ENCODE measurements at places on chromosomes 11 and 22.

GRCh38 chr22:27879923-27880322 is 39.1 kb downstream of the PITPNB start:
- peak; percentile 48 for DNase-seq

- DNase-seq: no peak
Measured at GRCh38 chr11:28636566-28636965, 528.4 kb downstream of the METTL15 start.

- no peak for DNase-seq
Measured at GRCh38 chr11:14954581-14954980, 17.6 kb downstream of the CALCA start.

DNA sequence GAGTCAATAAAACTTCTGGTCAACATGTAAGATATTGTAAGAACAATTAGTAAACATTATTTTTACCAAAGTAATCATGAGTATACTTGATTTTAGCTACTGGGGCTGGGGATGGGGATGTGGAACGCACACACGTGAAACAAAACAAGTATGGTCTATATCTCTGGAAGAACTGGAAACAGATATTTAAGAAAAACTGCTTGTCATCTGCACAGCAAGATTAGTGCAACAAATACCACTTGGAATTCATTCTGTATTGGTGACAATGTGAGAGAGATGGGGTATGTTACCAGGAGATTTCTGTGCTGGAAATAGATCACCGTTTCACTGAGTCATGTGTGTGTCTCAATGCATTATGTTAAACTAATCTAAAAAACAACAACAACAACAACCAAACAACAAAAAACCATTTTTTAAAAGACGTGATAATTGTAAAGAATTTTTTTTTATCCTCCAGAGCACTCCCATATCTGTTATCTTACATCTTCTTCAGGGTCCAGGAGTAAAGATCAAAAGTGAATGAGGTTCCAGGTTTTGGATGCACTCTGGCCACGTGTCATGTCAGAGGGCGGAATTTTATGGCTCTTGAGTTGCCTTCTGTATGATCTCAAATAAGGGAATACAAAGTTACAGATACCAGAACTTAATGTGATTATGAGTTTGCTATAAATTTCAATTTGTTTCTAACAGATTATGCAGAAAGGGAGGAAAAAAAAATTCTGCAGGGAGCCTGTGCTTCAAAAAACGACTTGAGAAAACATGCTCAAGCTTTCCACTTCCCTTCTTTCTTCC is 153.0 kb downstream of the BBOX1 start:
- no peak for DNase-seq

DNA sequence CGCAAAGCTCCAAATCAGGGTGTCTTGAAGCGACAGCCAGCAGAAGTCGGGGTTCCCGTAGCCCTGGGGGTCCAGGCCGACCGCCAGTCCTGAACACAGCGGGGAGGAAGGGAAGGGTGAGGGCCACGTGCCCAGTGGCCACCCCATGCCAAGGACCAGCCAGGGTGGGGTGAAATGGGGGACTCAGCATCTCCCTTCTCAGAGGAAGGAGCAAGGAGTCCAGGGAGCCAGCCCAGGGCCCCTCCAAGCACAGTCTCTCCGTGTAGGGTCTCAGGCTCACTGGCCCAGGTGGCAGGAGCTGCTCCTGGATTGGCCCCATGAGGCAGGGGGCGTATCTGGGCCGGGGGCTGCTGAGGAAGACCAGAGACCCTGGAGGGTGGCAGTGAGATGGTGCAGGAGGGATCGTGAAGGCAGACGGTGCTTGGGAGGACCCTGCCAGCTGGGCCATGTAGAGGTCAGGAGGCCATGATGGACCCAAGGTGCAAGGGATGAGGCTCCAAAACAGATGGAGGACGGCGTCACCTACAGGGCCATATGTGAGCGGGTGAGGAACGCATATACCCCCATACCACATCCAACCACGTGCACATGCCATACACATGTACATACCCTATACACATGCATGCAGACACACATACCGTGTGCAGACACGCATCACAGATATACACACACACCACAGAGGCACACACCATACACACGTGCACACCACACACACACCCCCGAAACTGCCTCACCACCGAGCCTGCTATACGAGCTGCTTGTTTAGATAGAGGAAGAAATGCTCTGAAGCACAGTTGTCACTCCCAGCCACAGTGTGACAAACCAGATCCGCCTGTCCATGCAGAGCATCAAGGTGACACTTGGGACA is 34.4 kb downstream of the TRMU start:
- no peak for DNase-seq

All from suppressor macrophage treated with lipopolysaccharide for 1 hour (primary cell).